Fibroblast of skin of right biceps (primary cell): ENCODE measurements at places on chromosomes 16 and 17.
A peak's percentile ranks its signal among the peaks of the same experiment; 100 is the strongest.

DNA sequence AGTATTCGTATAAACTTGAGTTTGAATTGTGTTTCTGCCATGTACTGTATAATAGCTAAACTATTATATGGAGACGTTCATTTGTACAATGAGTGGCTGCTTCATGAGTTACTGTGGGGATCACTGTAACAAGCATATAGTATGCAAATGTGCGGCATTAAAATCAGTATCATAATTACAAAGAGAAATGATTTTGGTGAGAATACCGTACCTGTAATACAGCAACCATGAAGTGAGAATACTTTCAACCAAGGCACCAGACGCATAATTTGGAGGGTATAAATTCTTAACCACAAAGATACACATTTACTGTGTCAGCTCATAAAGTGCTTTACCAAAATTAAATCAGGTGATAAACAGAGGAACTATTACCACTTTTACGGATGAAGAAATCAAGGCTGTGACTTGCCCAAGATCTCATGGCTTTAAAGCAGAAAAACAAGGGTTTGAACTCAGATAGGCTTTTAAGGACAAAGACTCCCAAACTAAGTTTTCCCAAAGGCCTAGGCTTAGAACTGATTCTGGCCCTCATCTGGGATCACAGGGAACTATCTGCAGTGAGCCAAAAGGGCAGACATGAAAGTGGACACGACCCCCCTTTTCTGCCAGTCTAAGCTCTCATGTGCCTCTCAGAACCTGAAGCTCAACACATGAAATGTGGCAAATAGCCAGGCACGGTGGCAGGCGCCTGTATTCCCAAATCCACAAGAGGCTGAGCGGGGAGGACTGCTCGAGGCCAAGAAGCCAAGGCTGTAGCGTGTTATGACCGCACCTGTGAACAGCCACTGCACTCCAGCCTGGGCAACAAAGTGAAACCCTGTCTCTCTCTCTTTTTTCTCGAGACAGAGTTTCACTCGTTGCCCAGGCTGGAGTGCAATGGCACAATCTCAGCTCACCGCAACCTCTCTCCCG is 6.4 kb downstream of the RPS15A start:
- no peak for DNase-seq

GRCh38 chr17:55829995-55830612 is 79.3 kb downstream of the PCTP start:
- DNase-seq, result no peak

GRCh38 chr17:14168582-14168981 is 68.1 kb downstream of the CDRT15 start:
- no peak for DNase-seq

- no peak for DNase-seq
Observed at GRCh38 chr17:10657148-10657547, at the start of gene MYH3. Gene MYH3 (minus strand): TSS chr17:10657309. CDS start chr17:10655064, 2,245 bp downstream.

DNA sequence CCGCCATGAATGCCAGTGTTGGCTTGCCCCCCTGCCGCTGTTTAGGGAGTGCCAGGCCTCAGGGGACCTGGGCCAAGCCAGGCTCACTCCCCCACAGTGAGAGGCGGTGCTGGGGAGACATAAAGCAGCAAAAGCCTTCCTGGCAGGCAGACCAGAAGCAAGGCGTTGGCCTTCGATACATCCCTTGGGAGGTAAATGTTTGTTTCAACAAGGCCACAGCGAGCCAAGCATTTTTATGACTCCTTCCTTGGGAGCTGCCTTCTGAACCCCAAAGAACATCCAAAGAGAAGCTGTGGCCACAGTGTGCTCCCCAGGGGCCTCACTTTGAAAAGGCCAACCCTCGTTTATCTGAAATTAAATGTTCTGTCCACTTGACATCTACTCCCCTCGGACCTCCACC is 119.7 kb upstream of the CIBAR2 start:
- peak; percentile 50 for DNase-seq

- no peak for DNase-seq
Observed at GRCh38 chr16:10791048-10791447, 27.5 kb downstream of the TVP23A start.

- DNase-seq, result no peak
Observed at GRCh38 chr17:39752241-39752881, 14.6 kb downstream of the GRB7 start.

DNA sequence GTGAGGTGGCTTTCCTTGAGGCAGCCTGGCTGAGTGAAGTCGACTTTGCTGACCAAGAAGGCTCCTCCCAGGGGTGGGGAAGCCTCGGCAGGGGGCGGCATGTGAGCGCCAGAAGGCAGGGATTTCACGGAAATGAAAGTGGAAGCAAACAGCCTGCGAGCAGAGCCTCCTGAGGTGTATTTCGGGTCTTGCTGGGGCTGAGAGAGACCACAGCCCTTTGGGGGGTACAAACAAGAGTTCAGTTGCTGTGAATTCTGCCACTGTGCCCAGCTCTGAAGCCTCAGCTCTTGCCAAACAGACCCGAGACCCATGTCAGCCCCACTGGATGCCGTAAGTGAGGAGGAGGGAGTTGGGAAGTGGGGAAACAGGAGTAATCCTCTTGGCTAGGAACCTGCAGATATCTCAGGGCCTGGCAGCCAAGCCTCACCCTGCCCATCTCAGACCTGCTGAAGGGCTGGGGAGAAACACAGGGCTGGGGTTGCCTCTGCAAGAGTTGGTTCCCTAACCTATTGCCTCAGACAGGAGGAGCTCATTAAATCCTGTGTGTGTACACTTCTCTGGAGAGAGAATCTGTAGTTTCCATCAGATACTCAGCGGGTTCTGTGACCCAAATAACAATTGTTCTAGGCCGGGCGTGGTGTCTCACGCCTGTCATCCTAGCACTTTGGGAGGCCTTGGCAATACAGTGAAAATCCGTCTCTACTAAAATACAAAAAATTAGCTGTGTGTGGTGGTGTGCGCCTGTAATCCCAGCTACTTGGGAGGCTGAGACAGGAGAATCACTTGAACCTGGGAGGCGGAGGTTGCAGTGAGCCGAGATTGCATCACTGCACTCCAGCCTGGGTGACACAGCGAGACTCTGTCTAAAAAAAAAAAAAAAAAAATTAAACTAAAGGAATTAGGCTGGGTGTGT is at the start of gene IFI35:
Gene IFI35 (plus strand): TSS at position 146 of the 913 bp plus-strand sequence. CDS start 164 bp downstream, at position 310.
- peak; percentile 79 for DNase-seq
